ENCODE measurements at places on chromosomes 12 and 14.

DNA sequence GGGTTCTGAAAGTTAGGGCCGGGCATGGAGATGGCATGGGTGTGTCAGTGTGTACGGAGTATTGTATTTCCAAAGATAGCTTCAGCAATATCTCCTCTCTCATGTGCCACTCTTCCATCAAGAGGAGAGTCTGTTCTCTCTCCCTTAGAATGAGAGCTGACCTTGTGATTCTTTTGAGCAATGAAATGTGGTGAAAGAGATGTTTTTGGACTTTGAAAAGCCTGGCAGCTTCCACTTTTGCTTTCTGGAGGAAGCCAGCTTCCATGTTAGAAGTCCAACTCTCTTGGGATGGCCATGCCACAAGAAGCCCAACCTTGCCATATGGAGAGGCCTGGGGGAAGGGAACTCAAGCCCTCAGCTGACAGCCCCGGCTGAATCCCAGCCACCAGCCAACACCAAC lies 72.4 kb upstream of the GZMB start:
- no peak for DNase-seq

DNA sequence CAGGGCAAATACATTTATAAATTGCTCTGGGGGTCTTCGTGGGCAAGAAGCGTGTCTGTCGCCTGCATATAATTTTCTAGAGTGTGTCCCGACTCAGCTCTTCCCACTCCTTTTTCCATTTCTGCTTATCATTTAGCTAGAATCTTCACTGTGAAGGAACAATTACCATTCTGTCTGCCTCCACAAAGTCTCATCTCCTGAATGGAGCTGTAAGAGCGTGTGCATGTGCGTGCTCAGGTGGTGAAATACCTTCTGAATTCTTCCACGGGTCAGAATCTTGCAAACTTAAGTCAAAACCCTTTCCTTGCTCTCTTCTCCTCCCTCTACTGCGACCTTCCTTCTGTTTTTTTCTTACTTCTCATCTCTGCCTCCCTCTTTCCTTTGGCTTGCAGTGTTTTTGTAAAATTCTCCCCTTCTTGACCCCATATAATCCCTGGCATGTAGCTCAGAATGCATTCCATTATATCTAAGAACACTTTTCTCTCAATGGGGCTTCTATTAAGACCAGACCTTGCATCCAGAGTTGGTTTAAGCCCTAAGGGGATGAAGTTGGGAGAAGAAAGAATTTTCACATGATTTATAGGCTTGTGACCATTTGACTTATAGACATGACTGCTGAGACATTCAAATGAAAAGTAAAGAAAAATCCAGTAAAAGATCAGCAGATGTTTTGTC lies 25.0 kb upstream of the GSG1 start:
- DNase-seq: no peak

DNA sequence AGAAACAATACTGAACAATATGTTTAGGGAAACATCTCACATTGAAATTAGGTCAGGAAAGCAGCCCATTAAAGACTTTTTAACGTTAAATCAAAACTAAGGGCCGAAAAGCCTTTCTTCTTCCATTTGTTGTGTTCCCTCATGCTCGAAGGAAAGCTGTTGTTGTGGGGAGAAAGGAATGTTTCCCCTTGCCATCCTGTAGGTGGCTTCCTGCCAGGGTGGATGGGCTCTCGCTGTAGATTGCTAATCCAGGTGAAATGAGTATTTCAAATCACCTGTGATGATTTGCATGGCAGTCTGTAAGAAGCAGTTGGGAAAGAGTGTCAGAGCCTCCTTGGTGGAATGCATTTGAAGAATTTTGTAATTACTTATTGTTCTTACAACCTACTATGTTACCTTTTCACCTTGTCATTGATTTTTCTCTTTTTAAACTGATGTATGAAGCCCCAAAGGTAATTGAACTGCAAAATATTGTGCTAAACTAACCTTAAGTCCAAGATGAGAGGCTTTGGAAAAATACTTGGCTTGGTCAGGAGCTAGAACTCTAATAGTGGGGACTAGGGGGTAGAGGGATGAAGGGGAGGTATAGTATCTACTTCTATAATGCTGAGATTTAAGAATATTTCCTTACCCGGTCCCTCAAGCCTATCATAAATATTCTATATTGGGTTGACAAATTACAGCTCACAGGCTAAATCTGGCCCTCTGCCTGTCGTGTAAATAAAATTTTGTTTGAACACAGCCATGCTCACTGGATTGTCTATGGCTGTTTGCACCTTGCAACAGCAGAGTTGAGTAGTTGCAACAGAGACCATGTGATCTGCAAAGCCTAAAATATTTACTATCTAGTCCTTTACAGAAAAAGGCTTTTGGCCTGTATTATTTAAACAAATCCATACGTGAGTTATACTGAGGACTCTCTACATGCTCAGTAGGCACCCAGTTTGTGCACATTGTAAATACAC lies 7.7 kb upstream of the DCP1B start:
- DNase-seq: no peak

DNA sequence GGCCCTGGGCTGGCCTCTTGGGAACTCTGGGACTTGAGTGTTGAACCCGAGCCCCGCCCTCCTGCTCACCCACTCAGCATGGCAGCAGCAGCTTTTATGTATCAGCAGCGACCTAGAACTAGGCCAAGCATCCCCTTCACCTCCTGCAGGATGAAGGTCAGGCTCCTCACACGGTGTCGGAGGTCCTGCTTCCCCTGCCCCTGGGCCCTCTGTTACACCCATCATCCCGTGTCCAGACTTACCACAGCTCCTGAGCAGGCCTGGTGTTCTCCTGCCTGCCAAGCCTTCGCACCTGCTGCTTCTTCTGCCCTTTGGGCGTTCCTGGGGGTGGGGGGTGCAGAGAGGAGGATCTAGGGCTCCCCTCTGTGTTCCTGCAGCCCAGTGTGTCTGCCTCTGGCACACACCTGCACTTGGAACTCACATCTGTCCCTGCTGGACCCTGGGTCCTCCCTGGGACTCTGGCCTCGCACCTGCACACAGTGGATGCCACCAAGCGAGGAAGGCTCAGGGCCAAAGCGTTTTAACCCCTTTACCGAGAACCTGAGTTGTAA lies 80.3 kb downstream of the PAPOLA start:
- DNase-seq: no peak

DNA sequence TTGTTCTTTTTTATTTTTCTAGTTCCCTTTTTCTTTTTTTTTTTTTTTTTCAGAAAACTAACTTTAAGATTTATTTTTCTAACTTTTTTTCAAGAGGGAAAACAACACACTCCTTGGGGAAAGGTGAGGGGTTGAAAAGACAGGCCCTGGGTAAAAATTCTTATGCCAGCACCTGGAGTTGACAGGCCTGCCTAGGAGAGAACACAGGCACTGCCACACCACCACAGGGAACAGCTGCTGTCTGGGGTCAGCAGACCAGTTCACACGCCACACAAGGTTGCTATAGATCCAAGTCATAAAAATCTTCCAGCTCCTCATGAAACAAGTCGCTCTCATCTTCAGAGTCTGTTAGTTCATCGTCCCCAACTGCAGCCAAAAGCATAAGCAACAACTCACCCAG lies 246.4 kb downstream of the C12orf50 start:
- DNase-seq: no peak

- DNase-seq: no peak
These were observed 86.3 kb upstream of the USP44 start for GRCh38 chr12:95637471-95638155.

- DNase-seq: no peak
These were observed 258.1 kb downstream of the IPO8 start for GRCh38 chr12:30437616-30438015.
